SK-N-SH (cell line): ENCODE measurements at places on chromosomes 5 and 9. TPM values are rescaled to one million over a fixed set of nuclear protein-coding genes. Genes with fewer than 3 reads are reported as not detected.

The TMOD1 gene
- polyA plus RNA-seq, result 0.54 and 1.6 TPM in 2 replicates

The BAAT gene
- polyA plus RNA-seq, result 0.02 and 0.05 TPM in 2 replicates

The PGM5 gene
- polyA plus RNA-seq, result 0.10 TPM in 1 of 2 replicates, not detected in the other

The STOM gene
- 40.5 and 49.7 TPM in 2 replicates for polyA plus RNA-seq

The AGXT2 gene
- polyA plus RNA-seq, result not detected in 2 replicates

The SGCD gene
- 0.87 and 0.94 TPM in 2 replicates for polyA plus RNA-seq

The GPR21 gene
- polyA plus RNA-seq, result not detected in 2 replicates

The SUB1 gene
- polyA plus RNA-seq, result 50.8 and 55.4 TPM in 2 replicates

The SARDH gene
- 2.9 and 5.9 TPM in 2 replicates for polyA plus RNA-seq

The LHFPL2 gene
- polyA plus RNA-seq, result 8.6 and 10.4 TPM in 2 replicates

The HAVCR2 gene
- 0.12 and 0.18 TPM in 2 replicates for polyA plus RNA-seq

The PCDH1 gene
- 0.08 and 0.10 TPM in 2 replicates for polyA plus RNA-seq

The RELL2 gene
- polyA plus RNA-seq, result 15.6 and 16.1 TPM in 2 replicates

The PTGES gene
- polyA plus RNA-seq, result 3.2 and 5.2 TPM in 2 replicates

The TSSK1B gene
- polyA plus RNA-seq, result 0.05 TPM in 2 replicates

The SLC6A7 gene
- not detected in 2 replicates for polyA plus RNA-seq

The CDH6 gene
- polyA plus RNA-seq, result 1.1 and 1.4 TPM in 2 replicates

The SLC34A3 gene
- 0.06 TPM in 1 of 2 replicates, not detected in the other for polyA plus RNA-seq

The FAM153A gene
- polyA plus RNA-seq, result not detected in 2 replicates

The ZNF484 gene
- polyA plus RNA-seq, result 0.79 and 1.1 TPM in 2 replicates

The TAF11L10 gene
- not detected in 2 replicates for polyA plus RNA-seq

The BARX1 gene
- not detected in 2 replicates for polyA plus RNA-seq

The SURF6 gene
- 42.1 and 44.5 TPM in 2 replicates for polyA plus RNA-seq

The TRPM3 gene
- not detected in 2 replicates for polyA plus RNA-seq

The CLIC3 gene
- polyA plus RNA-seq, result 0.60 and 1.0 TPM in 2 replicates

The WDR41 gene
- 17.2 and 18.7 TPM in 2 replicates for polyA plus RNA-seq

The NR2F1-AS1 gene
- polyA plus RNA-seq, result 7.4 and 8.3 TPM in 2 replicates

The NEUROG1 gene
- polyA plus RNA-seq, result not detected in 2 replicates

The OMD gene
- polyA plus RNA-seq, result 0.03 TPM in 1 of 2 replicates, not detected in the other

The INVS gene
- polyA plus RNA-seq, result 8.1 and 11.4 TPM in 2 replicates

The LCN10 gene
- not detected in 2 replicates for polyA plus RNA-seq

The GABRB2 gene
- not detected in 2 replicates for polyA plus RNA-seq

The FOXD4L6 gene
- 0.05 TPM in 1 of 2 replicates, not detected in the other for polyA plus RNA-seq

The NOXA1 gene
- 0.39 and 0.67 TPM in 2 replicates for polyA plus RNA-seq

The ABO gene
- polyA plus RNA-seq, result not detected in 2 replicates

The PRR16 gene
- polyA plus RNA-seq, result 26.7 and 35.9 TPM in 2 replicates

The NFIB gene
- 8.1 and 9.2 TPM in 2 replicates for polyA plus RNA-seq

The DPYSL3 gene
- polyA plus RNA-seq, result 123 and 150 TPM in 2 replicates

The GRXCR2 gene
- not detected in 2 replicates for polyA plus RNA-seq

The MCIDAS gene
- polyA plus RNA-seq, result not detected in 2 replicates

The ALDH1A1 gene
- 0.03 and 0.23 TPM in 2 replicates for polyA plus RNA-seq
